CD4-positive, alpha-beta T cell (primary cell): ENCODE measurements at places on chromosomes 12 and 14. TPM values are rescaled to one million over a fixed set of nuclear protein-coding genes. Genes with fewer than 3 reads are reported as not detected.

DNA sequence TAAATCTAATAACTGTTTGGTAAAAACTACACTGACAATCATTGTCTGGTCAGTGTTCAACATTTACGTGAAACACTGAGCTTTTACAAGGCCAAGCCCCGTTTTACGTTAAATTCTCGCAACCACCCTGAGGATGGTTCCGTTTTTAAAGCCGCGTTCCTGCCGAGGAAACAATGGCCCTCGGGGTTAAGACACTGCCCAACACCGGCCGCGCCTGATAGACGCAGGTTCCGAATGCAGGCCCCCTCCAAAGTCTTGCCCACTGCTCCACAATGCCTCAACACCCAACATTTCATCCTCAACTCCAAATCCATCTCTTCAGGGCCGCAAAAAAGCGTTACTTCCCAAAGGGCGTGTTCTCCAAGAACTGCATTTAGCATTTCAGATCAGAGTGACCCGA lies 953 bp upstream of the SNRPF start:
- peak overlapping the region; percentile 83 for H3K4me3 ChIP-seq
- H3K36me3 ChIP-seq, result peaks cover 17% of the 10 kb centered on the region
- no peak for DNase-seq
- no peaks in the 10 kb centered on the region for H3K27me3 ChIP-seq

Gene SSTR1
- total RNA-seq, result not detected

Gene VRTN
- total RNA-seq, result not detected

DNA sequence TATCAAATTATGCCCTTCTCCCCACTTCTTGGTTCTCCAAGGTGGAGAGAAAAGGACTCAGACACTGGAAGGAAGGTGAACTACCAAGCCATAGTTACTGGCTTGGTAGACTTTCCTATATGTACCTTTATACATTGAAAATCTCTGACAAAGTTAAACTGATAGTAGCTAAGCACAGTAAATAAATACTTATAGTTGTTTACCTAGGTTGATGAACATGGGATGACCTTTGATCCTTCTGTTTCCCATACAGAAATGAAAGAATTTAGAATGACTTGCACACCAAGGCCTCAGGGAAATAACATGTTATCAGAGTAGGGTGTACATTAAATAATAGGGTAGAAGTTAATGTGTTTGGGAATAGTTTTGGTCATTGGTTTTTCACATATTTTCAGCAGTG lies 6.7 kb downstream of the ARHGAP5 start:
- H3K36me3 ChIP-seq, result no peaks in the 10 kb centered on the region
- H3K4me1 ChIP-seq, result peaks cover 3% of the 10 kb centered on the region
- H3K27ac ChIP-seq, result no peak overlapping the region
- DNase-seq, result no peak
- H3K27me3 ChIP-seq, result no peaks in the 10 kb centered on the region

Gene FLRT2
- total RNA-seq, result not detected

- no peak for DNase-seq
- H3K36me3 ChIP-seq, result no peaks in the 10 kb centered on the region
- H3K4me1 ChIP-seq, result no peaks in the 10 kb centered on the region
Observed at GRCh38 chr12:75041472-75041871, 168.2 kb downstream of the KCNC2 start.

- H3K36me3 ChIP-seq, result no peaks in the 10 kb centered on the region
- no peak overlapping the region for H3K27ac ChIP-seq
- no peaks in the 10 kb centered on the region for H3K4me1 ChIP-seq
- no peak for DNase-seq
- H3K4me3 ChIP-seq, result no peak overlapping the region
Observed at GRCh38 chr14:83940253-83940652, 1589.7 kb upstream of the FLRT2 start.

Gene IRF9
- total RNA-seq, result 248 TPM

DNA sequence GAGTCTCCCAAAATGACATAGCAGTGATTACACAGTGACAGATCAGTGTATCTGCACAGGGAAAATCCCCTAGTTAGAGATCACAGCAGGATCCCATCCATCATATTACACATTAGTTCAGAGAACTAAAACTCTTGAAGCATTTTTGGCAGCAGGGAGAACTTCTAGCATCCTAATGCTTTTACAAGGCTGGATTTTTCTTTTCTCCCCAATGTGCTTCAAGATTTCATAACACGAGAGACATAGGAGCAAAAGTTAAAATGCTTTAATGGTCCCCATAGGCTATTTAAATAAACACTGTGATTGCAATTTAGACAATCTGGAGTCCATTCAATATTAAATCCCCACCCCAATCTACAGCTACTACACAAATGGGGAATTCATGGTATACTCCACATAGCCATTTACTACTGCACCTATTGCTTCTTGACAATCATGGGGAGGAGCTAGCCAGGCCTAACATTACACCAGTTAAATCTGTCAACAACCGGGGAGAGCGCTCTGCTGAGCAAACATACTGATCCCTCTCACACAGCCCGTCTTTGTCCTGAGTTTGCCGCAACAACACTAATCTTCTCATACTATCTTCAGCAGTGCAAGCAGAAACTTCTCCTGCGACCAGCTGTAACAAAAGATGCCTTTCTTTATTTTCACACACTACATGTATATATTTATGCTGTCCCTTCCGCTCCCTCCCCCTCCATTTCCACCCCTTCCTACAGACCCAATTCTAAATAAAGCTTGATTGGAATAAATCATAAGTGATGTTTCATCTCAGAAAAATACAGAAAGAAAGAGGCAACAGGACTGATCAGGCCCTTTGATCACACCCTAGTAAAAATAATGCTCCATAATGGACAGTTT lies 120.3 kb upstream of the SOX5 start:
- H3K36me3 ChIP-seq, result no peaks in the 10 kb centered on the region
- H3K4me3 ChIP-seq, result no peak overlapping the region
- H3K27me3 ChIP-seq, result no peaks in the 10 kb centered on the region
- H3K27ac ChIP-seq, result no peak overlapping the region

DNA sequence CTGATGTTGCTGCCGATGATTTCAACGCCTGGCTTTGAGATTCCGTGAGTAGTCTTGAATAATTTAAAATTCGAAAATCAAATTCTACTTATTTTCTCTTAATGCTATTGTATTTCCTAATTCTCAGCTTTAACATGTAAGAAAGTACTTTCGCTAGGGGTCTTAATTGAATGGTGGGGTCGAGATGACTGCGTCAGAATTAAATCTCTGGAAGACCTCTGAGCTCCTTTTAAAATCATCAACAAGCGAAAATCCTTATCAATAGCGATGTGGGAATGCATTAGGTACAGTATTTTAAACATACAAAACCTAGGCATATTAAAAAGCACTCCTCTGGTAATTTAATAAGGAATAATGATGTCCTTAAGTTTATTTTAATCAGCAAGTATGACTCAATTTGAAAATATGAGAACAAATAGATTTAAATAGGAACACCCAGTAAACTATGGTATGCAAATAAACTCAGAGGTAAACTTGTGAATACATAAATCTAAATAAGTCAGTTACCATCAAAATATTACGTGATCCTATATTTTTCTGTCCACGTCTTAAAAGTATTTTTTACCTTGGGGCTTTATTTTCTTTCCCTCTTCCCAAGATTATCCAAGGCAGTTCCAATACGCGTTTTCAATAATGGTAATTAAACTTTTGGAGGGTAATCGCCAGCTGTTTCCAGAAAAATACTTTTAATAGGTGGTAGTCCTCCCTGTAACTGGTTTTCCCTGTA lies 1.4 kb downstream of the FOXA1 start:
- no peak for DNase-seq
- peaks cover 28% of the 10 kb centered on the region for H3K4me1 ChIP-seq
- H3K27me3 ChIP-seq, result peaks cover 74% of the 10 kb centered on the region

Gene RTN1
- total RNA-seq, result 0.14 TPM

Gene CSRP2
- not detected for total RNA-seq

DNA sequence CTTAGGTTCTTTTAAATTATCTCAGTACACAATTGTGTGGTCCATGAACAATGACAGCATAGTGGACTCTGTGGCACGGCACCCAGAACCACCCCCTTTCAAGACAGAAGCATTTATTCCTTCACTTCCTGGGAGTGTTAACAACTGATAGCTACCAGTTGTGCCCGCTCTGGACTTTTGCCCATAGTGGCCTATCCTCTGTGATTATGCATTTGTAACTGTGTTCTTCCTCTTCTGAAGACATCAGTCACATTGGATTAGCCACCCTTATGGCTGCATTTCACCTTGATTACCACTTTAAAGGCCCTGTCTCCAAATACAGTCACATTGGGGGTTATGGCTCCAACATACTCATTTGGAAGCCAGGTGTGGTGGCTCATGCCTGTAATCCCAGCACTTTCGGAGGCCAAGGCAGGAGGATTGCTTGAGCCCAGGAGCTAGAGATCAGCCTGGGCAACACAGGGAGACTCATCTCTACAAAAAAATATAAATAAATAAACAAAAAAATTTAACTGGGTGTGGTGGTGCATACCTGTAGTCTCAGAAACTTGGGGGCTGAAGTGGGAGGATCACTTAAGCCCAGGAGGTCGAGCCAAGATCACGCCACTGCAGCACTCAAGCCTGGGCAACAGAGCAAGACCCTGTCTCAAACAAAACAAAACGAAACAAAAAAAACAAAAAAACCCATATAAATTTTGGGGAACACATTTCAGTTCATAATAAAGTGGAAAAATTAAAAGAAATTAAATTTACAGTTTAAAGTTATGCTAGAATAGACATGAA lies 27.6 kb upstream of the PHC1 start:
- H3K27ac ChIP-seq, result no peak overlapping the region
- H3K4me3 ChIP-seq, result no peak overlapping the region
- no peaks in the 10 kb centered on the region for H3K36me3 ChIP-seq
- H3K4me1 ChIP-seq, result peaks cover 3% of the 10 kb centered on the region
- DNase-seq, result no peak

DNA sequence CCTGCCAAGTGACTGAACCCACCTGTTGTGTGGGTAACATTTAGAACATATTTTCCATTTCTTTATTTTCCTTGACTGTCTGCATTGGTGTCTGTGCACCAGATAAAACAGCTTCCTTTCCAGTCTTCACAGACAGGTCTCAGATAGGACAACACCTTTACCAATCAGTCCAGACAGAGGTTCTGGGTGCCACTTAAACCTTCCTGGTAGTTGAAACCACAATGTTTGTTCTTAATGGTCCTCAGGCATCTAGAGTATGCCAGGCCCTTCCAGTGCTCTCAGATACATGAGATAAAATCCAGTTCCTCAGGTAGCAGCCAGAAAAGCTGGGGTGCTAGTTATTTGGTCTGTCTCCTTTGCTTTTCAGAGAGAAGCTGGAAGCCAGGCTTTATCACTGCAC lies 7.0 kb upstream of the CLEC2D start:
- DNase-seq, result no peak
- peaks cover 57% of the 10 kb centered on the region for H3K4me1 ChIP-seq
- peak overlapping the region; percentile 38 for H3K27ac ChIP-seq
- no peaks in the 10 kb centered on the region for H3K27me3 ChIP-seq

- H3K27me3 ChIP-seq, result peaks cover 29% of the 10 kb centered on the region
- H3K4me3 ChIP-seq, result no peak overlapping the region
- no peak for DNase-seq
Observed at GRCh38 chr12:114500775-114501473, 95.0 kb upstream of the TBX5 start.

DNA sequence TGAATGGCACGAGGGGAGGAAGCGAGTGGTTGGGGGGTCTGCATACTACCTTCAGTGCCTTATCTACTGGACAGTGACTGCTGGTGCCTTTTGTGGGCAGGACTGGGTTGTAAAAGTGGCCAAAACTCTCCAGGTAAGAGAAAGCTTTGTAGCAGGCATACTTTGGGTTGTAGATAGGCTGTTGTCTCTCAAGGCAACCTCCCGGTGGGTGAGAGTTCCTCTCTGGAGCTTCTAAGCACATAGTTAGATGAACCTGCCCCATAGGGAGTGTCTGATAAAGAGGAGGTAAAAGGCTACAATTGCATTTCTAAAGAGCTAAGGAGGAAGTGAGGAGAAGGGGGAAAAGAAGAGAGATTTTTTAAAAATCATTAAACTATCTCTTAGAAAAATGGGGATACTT lies 4.2 kb upstream of the DAD1 start:
- peaks cover 18% of the 10 kb centered on the region for H3K4me1 ChIP-seq
- H3K27me3 ChIP-seq, result no peaks in the 10 kb centered on the region
- H3K4me3 ChIP-seq, result no peak overlapping the region

- H3K27ac ChIP-seq, result no peak overlapping the region
- H3K4me3 ChIP-seq, result no peak overlapping the region
- H3K27me3 ChIP-seq, result no peaks in the 10 kb centered on the region
- DNase-seq, result no peak
- no peaks in the 10 kb centered on the region for H3K4me1 ChIP-seq
- H3K36me3 ChIP-seq, result peaks cover 19% of the 10 kb centered on the region
Observed at GRCh38 chr14:75738192-75738591, 77.1 kb downstream of the TTLL5 start.

- H3K4me1 ChIP-seq, result no peaks in the 10 kb centered on the region
- no peak overlapping the region for H3K27ac ChIP-seq
- H3K36me3 ChIP-seq, result peaks cover 91% of the 10 kb centered on the region
- no peak overlapping the region for H3K4me3 ChIP-seq
- no peaks in the 10 kb centered on the region for H3K27me3 ChIP-seq
- no peak for DNase-seq
Observed at GRCh38 chr14:102026934-102027333, 59.9 kb downstream of the HSP90AA1 start.

DNA sequence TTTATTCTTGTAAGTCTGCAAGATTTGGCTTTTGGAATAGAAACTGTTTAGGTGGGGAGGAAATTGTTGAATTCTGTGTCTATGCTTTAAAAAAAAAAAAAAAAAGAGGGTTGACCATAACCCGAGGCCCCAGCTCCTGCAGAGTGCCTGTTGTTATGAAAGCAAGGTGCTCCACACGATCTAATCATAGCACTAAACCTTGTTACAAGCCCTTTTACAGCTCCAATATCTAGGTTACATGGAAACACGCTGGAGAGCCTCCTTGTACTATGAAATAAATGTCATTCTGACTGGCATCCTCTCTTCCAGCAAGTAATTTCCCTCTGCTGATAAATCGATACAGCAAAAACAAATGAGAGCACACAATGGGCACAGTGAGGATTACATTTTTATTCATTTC lies 303.1 kb upstream of the SOX5 start:
- no peak for DNase-seq
- no peaks in the 10 kb centered on the region for H3K27me3 ChIP-seq
- H3K4me3 ChIP-seq, result no peak overlapping the region
- no peaks in the 10 kb centered on the region for H3K4me1 ChIP-seq

Gene TPPP2
- total RNA-seq, result not detected
